ENCODE measurements at places on chromosomes 13 and 19.

DNA sequence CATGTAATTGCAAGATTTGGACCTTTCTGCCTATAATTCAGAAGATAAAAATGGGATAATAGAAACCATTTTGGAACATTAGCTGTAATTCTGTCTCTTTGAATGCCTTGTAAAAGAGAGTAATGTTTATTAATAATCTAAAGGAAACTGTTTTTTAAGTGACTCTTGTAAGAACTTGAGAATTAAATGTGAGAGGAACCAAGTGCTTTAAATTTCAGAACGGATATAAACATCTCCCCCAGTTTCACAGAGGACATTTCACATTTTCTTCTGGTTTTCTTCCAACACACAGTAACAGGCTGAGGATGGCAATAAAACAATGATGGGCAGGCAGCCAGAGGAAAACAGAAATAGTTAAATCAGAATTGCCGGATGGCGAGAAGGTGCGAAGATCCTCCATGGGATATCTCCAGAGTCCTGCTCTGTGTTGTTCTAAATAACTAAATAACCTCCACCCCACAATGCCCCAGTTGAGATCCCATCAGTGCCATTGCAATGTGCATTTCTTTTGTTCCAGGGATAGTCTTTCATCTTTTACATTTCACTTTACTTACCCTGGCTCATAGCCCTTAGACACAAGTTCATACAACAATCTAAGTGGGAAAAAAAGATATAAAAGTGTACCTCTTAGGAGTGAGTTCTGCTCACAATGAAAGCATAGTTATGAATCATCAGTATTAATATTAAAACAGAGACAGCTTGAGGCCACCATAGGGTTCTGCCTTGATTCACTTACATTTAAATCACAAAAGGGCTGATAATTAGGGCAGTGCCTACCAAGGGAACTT, 73.3 kb downstream of the TNFRSF19 start:
- no peak for DNase-seq

GRCh38 chr19:8120636-8121480, 28.5 kb downstream of the FBN3 start:
- no peak for DNase-seq

GRCh38 chr13:48255090-48255489, 22.1 kb downstream of the ITM2B start:
- no peak for DNase-seq

- DNase-seq, result no peak
Observed at GRCh38 chr13:91426913-91427312, 28.5 kb downstream of the GPC5 start.

DNA sequence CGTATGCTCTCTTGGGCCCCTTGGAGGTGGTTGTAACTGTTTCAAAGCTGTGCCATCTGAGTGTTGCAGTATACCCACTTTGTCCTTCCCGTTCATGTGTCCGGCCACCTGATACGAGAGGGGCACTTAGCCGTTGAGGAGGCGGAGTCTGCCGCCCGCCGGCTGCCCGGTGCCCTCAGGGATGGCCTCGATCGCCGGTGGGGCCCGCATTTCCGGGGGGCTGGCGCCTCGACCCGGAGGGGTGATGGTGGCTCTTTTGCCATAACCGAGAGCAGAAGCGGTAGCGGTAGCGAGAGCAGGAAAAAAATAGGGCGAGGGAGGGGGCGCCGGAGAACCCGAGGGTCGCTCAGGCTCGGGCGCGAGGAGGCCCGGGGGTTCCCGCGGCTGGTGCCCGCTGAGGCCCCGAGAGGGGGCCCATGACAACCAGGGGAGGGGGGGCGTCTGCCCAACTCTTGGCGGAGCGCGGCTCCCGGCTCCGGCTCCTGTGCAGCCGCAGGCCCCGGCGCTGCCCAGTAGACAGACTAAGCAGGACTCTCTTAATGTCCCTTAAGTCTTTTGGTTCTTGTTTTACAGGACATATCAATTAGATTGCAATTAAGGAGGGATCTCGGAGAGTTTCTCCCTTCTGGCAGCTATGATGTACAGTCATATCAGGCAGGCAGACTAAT, 342.7 kb upstream of the SGCG start:
- DNase-seq, result no peak

- DNase-seq, result no peak
Observed at GRCh38 chr13:113865427-113865826, 1.6 kb upstream of the GAS6 start.

DNA sequence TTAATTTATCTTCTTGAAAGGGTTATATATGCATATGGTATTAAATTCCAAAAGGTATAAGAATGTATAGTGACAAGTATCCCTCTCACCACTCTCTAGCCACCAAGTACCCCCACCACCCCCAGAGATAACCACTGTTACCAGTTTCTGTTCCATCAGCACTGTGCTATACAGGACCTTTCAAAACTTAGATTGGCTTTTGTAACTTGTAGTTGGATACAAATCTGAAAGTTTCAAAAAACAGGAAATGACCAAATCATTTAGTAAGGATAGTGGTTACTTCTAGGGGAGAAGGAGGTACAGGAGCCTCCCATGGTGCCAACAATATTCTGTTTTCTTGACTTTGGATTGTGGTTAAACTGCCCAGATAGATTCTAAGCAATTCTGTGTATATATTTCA, 56.7 kb downstream of the AKAP11 start:
- DNase-seq, result no peak

Measured in NCI-H526 (cell line).